ENCODE measurements at places on chromosomes 1 and 21.

- DNase-seq, result no peak
These were observed 99.9 kb upstream of the RUNX3 start for GRCh38 chr1:25030012-25030411.

- no peak for DNase-seq
These were observed 777.5 kb downstream of the ADGRL2 start for GRCh38 chr1:82578086-82578726.

DNA sequence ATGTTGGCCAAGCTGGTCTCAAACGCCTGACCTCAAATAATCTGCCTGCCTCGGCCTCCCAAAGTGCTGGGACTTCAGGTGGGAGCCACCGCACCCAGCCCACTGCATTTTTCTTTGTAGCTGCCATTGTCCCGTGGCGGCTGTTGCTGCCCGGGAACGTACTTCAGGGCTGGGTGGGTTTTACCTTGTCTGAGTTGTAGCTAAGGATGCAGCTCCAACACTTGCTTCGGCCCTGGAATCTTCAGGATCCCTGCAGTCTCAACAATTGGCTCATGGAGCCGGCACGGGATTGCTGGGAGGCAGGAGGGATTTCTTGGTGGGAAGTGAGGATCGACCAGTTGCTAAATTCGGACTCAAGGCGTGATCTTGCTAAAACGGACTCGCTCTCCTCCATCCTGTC is 10.7 kb downstream of the TNFRSF8 start:
- DNase-seq, result no peak

- DNase-seq, result peak; percentile 56
These were observed 6.0 kb downstream of the TRABD2B start for GRCh38 chr1:47991187-47991586.

DNA sequence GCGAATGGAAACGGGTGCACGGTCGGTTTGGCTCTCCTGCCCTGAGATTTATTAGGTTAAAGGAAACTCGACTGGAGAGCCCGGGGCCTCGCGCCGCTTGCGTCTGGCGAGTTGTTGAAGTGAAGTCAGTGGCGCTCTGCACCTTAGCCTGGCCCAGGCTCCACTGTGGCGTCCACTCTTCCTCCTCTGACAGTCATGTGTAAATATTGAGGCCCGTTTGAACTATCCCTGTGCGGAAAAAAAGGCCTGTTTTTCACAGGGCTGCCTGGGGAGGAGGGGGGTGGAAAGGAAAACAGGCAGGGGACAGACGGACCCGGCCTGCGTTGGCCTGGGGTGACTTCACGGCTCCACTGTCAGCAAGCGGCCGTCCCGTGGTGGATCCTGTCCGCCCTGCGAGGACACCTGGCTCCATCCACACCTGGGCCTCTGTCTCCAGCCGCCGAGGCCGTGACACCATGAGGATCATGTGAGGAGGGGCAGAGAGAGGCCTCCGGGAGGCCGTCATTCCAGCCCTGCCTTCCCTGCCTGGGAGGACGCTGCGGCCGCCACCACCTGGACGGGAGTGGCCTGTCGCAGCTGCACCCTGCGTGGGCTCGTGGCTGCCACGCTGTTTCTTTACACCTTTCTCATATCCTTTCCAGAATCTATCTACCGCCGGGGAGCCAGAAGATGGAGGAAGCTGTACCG is 59.8 kb downstream of the FAAP20 start:
- no peak for DNase-seq

DNA sequence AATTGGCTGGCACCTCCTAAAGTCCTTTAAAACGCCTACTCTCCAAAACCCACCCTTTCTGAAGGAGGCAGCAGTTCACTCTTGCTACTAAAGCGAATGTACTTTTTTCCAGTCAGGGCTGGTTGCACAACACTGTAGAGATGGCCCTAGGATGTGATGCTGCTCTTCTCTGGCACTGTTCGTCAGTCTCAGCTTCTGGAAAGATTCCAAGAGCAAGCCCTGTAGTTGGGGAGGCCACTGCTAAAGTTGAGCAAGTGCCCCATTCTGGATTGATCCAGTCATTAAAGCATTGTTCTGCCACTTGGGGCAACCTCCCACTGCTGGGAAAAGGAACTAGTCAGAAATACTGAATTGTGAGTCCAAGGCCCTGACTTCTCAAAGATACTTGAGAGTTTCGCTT is 28.5 kb upstream of the KCNQ4 start:
- no peak for DNase-seq

DNA sequence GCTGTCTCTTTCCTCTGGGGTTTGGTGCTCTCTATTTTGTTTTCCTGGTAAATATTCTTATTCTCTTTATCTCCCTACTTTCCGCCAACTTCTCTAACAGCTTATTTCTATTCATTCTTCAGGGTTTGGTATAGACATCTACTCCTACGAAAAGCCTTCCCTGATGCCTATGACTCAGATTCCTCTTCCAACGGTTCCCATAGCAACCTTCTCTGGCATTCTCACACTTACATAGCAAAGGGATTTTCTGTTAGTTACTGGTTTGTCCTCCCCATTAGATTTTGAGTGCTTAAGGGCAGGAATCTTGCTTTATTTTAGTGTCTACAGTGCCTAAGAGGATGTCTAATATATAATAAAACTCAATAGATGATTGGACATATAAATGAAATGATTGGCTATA is 407.6 kb upstream of the DEPDC1 start:
- DNase-seq, result no peak

- no peak for DNase-seq
These were observed 7.4 kb upstream of the PRDM16 start for GRCh38 chr1:3061566-3061965.

DNA sequence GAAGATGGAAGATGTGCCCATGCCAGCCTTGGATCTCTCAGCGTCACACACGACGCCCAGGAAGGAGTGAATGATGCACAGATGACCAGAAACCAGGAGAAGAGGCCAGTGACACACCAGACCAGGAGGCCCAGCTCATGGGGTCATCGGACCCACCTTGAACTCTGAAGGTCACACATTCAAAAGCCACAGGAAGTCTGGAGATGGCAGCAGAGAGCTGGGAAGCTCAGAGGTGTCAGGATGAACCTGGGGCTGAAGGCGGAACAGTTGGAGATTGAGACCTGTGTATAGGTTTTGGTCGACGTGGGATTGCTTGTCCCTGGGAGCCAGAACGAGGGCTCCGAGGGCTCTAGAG is 43.6 kb downstream of the SLC19A1 start:
- no peak for DNase-seq

- no peak for DNase-seq
These were observed 22.4 kb upstream of the ACTN2 start for GRCh38 chr1:236663934-236664333.

DNA sequence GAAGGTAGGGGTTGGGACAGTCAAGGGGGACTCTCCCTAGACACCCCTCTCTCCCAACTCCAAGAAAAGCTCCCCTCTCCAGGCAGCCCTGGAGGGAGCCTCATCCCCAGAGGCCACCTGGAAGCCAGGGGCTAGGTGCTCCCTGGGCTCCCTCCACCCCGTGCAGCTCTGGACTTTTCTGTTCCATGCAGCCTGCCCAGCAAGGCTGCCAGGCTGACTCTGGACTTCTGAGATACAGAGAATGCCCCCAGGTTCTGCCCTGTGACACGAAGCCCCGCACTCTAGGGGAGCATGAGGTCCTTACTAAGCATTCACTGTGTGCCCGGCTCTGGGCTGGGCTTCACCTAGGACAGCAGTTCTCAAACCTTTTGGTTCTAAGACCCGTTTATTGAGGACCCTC is 10.2 kb downstream of the SYT2 start:
- no peak for DNase-seq

GRCh38 chr1:181104790-181105133 is 16.3 kb downstream of the IER5 start:
- DNase-seq, result peak; percentile 87

GRCh38 chr1:67464746-67465145 is 34.5 kb upstream of the SERBP1 start:
- no peak for DNase-seq

GRCh38 chr1:107919953-107920352 is 45.0 kb downstream of the VAV3 start:
- no peak for DNase-seq
